Stimulated activated CD8-positive, alpha-beta memory T cell treated with anti-CD3 and anti-CD28 coated beads, Interleukin-15, amount 100 ng/mL, for 48 hours (primary cell): ENCODE measurements at places on chromosomes 16 and 17.

GRCh38 chr17:75003957-75004355, 8.5 kb upstream of the MRPL58 start:
- DNase-seq = no peak

GRCh38 chr17:40909351-40909750, 24.3 kb upstream of the KRT20 start:
- peak; percentile 44 for DNase-seq

DNA sequence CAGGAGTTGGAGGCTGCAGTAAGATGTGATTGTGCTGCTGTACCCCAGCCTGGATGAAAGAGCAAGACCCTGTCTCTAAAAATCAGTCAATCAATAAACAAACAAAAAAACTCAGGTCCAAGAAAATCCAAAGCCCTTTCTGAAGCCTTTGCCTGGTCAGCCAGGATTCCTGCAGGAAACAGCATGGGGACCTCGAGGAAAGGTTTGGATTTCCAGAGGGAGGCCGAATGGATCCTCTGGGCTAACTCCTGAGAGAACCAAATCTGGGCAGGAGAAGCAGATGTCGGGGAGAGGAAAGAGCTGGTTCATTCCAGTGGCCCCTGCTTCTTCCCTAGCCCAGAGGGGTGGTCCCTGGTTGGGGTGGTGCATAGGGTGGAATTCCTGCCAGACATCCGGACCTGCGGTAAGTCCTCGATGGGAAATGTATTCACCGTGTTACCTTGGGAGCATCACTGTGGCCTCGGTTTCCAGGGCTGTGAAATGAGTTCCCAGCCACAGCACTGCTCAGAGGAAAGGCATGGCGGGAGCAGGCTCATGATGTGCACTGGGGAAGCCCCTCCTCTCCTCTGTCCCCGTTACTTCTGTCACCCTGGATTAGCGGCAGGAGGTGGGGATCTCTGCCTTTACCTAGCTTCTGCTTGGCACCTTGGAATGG, 75.1 kb downstream of the CYLD start:
- no peak for DNase-seq

DNA sequence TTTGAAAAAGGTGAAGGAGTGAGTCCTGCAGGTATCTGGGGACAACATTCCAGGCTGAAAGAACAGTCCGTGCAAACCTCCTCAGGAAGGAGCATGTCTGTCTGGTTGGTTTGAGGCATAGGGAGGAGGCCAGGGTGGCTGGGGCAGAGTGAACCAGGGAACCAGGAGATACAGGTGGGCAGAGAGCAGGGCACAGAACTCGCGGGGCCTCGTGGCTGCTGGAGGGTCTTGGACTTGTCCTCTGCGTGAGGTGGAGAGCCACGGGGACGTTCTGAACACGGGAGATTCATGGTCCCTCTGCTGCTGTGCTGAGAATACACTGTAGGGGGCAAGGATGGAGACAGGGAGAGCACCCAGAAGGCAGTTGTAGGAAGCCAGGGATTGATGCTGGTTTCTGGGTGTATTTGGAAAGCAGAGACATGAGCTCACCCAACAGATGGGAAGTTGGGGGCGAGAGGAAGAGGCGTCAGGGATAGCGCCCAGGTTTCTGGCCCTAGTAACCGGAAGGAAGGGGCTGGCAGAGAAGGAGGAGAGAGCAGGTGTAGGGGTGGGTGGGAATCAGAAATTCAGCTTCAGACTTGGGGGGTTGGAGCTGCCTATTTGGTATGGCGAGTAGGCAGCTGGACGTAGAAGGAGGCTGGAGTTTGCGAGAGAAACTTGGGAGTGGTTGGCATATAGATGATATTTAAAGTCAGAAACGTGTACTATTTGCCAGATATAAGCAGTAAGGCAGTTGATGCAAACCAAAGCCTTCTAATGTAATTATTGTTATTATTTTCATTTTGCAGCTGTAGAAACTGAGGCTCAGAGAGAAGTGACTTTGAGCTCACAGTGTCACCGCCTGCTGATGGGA, at the start of gene CCL17:
CCL17 (plus strand) TSS at position 803 of the 853 bp plus-strand sequence. CDS start 9,166 bp downstream, outside the sequence.
- no peak for DNase-seq

GRCh38 chr17:81304196-81305015, 9.3 kb upstream of the SLC38A10 start:
- DNase-seq = no peak

DNA sequence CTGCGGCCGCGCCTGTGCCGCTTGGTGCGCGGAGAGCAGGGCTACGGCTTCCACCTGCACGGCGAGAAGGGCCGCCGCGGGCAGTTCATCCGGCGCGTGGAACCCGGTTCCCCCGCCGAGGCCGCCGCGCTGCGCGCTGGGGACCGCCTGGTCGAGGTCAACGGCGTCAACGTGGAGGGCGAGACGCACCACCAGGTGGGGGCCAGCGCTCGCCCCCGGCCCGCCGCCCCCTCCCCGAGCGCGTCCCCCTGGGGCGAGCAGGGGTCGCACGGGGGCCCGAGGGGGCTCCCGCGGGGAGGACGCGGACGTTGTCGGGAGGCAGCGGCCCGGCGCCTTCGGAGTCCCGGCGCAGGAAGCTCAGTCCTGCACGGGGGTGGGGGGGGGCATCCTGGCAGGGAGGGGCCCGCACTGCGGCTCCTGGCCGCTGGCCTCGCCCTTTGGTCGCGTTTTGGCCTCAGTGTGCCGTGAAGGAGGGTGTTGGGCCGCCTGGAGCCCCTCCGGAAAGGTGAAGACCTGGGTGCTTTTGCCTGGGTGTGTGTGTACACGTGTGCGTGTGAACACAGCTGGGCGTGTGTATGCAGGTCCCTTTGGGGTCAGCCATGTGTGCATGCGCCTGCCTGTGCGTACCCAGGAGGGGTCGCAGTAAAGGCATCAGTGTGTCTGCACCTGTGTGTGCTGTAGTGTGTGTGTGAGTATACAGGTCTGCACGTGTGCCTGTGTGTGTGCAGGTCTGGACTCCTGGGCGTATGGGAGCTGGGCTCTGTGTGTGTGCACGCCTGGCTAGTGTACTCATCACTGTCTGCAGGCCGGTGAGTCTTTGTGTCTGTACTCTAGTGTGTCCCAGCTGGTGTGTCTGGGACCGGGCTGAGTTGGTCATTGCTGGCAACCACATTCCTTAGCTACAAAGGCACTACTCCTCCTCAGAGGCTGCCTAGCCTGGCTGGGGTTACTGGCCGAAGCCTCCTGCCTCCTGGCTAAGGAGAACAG, 615 bp downstream of the NHERF2 start:
- DNase-seq = no peak

DNA sequence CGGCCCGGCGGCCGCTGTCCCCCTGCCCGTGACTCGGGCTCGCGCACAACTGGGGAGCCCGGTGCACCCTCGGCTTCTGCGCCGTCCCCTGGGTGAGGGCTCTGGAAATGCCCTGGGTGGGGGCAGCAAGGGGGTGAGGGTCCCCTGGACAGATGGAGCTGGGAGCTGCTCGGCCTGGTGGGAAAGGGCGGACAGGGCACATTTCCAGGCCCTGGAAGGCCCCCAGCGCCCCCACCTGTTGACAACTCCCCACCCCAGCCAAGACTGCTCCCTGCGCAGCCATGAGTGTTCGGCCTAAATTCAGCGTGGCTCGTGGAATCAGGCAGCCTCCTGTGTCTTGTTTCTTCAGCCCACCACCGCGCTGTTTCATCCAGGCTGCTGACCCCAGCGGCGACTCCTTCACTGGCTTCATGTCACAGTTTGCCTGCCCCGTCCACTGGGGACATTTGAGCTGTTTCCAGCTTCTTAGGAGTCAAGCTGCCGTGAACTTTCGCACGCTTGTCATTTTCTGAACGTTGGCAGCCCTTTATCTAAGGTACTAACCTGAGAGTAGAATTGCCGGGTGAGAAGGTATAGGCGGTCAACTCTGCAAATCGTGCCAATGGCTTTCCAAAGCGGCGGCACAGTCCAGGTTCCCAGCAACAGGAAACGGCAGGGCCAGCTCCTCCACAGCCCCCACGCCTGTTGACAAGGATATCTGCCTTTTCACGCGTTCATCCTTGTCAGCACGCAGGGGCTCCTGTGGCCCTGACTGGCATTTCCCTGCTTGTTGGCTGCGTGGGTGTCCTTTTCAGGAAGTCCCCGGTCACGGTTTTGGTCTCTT, 895 bp downstream of the UTS2R start:
- DNase-seq = no peak

DNA sequence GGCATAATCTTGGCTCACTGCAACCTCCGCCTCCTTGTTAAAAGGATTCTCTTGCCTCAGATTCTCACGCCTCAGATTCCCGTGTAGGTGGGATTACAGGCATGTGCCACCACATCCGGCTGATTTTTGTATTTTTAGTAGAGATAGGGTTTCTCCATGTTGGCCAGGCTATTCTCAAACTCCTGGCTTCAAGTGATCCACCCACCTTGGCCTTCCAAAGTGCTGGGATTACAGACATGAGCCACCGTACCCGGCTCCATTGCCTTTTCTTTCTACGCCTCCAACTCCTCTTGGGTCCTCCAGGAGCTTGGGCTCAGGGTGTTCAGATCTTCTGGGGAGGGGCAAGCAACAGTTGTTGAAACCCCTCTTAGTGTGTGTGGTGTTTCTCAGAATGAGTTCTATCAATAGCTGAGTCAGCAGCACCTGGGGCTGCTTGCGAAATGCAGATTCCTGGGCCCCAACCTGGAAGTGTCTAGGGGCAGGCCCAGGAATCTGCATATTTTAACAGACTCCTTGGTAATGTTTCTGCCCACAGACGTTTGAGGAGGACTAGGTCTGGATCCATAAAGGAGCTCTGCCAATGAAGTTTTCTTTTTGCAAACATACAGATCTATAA, 31.4 kb downstream of the SEC14L5 start:
- no peak for DNase-seq

DNA sequence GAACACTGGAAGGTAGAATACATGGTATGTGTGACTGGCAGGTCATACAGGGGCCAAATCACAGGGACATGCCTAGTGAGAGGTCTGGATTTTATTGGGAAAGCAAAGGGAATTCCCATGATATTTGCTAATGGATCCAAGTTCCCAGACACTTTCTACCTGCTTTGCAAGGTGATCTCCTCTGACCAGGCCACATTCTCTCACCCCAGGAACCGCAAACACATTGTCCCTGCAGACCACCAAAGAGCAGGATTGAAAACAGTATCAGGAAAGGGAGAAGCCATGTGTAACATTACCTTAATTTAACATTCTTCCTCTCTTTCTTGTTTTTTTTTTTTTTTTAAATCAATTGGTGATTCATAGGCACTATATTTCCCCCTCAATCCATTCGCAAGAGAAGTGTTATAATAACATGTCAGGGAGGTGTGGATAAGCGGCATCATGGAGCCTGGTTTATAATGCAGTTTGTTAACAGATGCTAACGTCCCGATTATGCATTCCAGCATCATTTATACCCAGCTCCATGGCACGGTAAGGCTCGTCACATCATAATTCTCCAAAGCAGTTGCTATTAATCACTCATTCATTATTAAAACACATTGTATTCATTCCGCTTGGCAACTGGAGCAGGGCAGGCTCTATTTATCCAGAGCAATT, 155.1 kb upstream of the CCL2 start:
- DNase-seq = no peak

DNA sequence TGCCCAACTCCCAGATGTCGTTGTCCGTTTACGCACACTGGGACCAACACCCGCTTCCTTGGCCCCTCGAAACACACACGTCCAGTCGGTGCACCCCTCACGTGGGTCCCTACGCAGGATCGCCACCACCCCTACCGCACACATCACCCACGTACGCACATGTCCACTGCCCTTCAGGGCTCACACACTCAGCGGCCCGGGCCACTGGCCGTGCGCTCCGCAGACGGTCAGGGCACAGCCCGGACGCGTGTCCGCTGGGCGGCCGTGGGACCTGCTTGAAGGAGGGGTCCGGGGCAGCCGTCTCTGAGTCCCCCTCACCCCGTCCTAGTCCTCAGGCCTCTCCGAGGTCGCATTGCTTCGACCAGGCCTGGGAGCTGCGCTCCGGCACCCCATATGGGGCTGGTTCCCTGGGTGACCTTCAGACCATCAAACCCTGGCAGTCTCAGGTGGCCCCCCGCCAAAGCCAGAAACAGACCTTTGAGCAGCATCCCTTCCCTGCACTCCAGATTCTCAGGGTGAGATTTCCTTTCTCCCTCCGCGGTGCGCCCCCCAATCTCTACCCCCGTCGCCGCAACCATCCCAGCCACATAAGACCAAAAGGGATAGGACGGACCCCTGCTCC, 914 bp upstream of the GPRC5B start:
- DNase-seq = no peak

GRCh38 chr17:17778308-17779014, 58.3 kb downstream of the SREBF1 start:
- DNase-seq = no peak

GRCh38 chr17:57723427-57724025, 21.6 kb downstream of the CCDC182 start:
- DNase-seq = no peak

DNA sequence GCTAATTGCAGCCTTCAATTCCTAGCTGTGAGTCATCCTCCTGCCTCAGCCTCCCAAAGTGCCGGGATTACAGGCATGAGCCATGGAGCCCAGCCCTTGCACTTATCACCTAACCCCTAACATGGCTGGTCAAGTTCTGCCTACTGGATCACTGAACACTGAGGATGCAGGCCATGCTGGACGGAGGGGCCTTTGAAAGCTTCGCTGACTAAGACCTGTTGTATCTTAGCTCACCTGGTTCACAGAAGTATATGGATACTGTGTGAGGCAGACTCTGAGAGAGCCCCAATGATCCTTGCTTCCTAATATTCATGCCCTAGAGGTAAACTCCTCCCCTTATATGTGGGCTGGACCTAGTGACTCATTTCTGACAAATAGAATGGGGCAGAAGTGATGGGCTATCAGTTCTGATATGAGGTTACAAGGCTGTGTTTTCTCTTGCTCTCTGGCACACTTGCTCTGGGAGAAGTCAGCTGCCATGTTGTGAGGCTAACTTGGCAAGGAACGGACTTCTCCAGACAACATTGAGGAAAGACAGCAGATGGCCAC, 11.7 kb upstream of the TMIGD1 start:
- DNase-seq = no peak

- no peak for DNase-seq
Measured at GRCh38 chr17:42975265-42975664, 4.6 kb downstream of the PTGES3L start.

GRCh38 chr16:73319737-73320136, 271.8 kb upstream of the ZFHX3 start:
- DNase-seq = no peak

- no peak for DNase-seq
Measured at GRCh38 chr17:68460715-68461114, 3.4 kb upstream of the WIPI1 start.

- DNase-seq = no peak
Measured at GRCh38 chr17:13593757-13594156, 8.0 kb downstream of the HS3ST3A1 start.

DNA sequence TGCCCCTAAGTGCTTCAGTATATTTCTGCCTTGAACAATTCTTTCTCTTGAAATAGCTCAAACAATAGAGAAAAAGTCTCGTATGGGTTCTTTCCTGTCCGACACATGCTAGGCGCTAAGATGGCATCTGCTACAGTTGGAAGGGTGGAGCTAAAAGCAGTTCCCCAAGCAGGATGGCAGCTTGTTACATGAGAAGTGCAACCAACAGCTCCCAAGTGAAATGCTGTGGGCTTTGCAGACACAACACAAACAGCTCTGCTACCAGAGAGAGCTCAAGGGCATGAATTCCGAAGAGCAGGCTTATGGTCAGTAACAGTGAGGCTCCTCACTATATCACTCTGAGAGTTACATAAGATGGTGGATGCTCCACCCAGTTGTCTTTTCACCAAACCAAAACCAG, 83.8 kb downstream of the VPS53 start:
- no peak for DNase-seq
